ENCODE measurements at places on chromosomes 7 and 10.
A peak's percentile ranks its signal among the peaks of the same experiment; 100 is the strongest.

DNA sequence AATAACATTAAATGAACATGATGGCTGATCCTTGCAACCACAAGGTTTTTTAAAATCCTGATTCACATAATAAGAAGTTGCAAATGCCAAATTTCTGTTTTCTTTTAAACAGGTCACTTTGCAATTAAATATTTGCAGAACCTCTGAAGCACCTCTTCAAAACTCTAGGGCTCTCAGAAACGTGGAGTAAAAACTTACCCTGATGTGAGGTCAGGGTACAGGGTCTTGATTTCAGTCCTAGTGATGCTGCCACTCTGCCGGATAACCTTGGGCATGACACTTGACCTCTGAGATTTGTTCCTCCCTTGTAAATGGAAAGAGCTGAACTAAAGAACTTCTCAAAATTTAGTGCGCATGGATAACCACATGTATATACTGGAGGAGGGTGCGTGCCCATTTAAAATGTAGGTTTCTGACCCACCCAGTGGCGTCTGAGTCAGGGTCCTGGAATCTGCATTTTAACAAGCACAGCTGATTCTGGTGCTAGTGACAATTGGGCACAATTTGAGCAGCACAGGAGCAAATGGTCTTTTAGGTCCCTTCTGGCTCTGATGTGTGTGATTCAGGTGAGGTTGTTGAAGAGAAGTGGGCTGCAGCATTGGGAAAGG, 35.5 kb upstream of the TNPO3 start:
- DNase-seq: no peak

GRCh38 chr7:119482209-119482608, 790.8 kb upstream of the KCND2 start:
- DNase-seq: no peak

DNA sequence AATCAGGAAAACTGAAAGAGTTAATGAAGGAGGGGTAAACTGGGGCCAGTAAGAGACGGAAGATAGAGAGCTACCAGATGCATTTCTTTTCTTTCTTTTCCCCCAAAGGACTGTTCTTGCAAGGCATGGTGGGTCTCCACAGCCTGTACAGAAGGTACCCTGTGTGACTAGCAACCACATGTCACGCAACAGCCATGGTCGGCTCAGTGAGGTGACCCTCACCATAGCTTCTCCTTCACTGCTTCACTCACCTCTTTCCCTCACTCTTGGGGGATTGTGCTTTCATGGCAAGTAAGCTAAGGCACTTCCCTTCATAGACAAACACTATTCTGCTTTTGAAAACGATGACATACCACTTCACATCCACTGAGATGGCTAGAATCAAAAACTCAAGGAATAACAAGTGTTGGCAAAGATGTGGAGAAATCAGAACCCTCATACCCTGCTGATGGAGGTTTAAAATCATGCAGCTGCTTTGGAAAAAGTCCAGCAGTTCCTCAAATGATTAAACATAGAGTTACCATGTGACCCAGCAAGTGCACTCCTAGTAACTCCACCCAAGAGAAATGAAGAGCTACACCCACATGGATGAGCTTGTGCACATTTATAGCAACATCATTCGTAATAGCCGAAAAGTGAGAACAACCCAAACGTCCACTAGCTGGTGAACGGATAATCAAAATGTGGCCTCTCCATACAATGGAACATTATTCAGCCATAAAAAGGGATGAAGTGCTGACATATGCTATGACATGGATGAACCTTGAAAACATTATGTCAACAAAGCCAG, 3.8 kb upstream of the INSIG1 start:
- no peak for DNase-seq

DNA sequence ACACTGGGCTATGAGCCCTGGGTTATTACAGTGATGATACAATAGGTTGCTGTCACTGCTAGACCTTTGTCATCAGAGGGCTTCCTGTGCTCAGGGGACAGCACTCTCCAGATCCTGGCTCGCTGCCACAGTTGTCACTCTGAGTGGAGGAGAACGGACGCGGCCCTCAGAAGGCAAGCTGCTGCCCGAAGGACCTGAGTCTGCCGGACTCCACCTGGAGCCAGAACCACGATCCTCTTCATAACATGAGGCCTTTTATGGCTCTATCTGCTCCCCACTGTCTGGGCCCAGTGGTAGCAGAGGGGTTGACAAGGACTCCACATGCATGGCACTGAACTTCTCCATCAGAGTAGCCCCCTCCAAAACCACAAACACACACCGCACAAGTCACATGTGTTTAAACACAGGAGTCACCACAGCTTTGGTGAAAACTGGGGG, 94.7 kb upstream of the EFCAB10 start:
- DNase-seq: peak; percentile 72

GRCh38 chr7:80705130-80705781, 66.8 kb downstream of the CD36 start:
- DNase-seq: no peak

GRCh38 chr10:131076356-131076755, 235.2 kb downstream of the TCERG1L start:
- no peak for DNase-seq

GRCh38 chr7:121301446-121302213, 27.2 kb upstream of the WNT16 start:
- DNase-seq: no peak

DNA sequence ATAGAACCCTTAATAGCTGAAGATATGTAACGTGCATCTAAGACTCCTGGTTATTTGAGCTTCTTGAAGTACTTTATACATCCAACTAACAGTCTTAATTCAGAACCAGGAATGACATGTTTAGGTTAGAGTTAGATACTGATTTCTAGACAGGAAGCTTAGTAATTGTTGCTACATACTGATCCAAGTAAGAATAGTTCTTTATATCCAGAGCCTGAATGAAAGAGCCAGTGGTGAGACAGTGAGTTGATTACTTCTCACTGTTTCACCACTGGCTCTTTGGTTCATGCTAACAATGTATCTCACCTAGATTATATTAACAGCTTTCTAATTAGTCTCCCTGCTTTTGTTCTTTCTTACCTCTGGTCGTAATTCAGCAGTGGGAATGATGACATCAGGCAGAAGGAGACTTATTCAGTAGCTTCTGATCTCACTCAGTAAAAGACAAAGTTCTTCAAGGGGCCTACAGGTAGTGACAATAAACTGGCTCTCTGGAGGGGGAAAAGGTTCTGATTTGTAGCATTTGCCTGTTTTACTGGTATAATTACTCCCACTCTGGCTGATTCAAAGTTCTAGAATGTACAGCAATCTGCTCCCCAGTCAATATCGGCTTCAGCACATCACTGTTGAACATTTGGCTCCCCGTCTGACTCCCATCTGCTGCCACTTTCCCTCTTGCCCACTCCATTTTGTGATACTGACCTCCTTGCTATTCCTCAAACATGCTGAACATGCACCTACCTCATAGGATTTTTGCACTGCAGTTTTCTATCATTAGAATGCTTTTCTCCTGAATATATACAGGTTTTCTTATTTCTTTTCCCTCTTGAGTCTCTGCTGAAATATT, 29.1 kb downstream of the MCU start:
- DNase-seq: no peak

DNA sequence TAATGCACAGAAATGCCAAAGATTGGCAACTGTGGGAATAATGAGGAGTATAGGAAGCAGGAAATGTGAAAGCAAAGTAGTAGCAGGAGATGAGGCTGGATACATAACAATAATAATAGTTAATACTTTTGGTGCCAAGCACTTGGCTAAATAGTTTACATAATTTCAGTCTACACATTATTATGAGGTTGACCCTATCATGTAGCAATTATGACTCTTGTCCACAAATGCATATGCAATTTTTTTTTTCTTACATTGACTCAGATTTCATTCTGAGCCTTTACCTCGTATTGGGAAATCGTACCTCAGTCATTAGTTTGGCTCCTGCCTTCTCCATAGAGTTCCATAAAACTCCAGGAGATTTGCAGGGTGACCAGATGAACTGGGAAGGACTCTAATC, 219.9 kb downstream of the SUGCT start:
- DNase-seq: no peak

DNA sequence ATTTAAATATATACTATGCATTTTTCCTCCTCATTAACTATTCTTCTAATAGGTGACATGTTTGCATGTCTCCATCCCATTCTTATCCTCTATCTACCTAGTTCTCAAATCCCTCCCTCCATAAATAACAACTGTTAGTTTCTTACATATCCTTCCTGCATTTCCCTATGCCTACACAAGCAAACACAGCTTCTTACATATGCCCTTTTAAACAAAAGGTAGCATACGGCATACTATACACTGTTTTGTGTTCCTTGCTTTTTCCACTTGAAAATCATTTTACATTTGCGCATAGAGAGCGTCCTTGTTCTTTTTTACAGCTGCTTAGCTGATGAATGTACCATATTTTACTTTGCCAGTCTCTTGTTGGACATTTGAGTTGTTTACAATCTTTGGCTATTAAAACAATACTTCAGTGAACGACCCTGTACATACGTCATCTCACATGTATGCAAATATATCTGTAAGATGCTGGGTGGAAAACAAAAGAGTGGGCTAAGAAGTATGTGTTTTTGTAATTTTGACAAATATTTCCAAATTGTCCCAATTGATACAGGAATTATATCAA, 7.8 kb downstream of the GOT1 start:
- DNase-seq: no peak

- no peak for DNase-seq
Observed at GRCh38 chr7:73342645-73343044, 14.7 kb downstream of the FKBP6 start.

DNA sequence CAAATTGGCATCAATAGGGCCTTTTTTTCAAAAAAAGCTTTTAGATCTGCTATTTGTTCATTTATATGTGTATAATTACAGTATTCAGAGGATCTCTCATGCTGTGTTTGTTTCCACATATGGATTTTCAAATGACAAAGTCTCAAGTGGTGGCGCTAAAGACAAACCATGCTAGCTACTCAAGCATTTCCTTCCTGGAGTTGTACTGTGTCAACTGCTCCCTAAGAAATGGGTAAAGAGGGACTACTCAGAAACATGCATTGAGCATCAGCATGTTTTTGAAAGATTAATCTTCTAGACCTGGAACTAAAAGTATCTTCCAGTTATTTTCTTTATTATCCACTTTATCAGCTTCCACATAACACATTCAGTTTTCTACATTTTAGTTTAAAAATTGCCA, 12.7 kb downstream of the CNTNAP2 start:
- DNase-seq: no peak

GRCh38 chr10:85235258-85235657, 906.9 kb downstream of the CCSER2 start:
- DNase-seq: no peak

DNA sequence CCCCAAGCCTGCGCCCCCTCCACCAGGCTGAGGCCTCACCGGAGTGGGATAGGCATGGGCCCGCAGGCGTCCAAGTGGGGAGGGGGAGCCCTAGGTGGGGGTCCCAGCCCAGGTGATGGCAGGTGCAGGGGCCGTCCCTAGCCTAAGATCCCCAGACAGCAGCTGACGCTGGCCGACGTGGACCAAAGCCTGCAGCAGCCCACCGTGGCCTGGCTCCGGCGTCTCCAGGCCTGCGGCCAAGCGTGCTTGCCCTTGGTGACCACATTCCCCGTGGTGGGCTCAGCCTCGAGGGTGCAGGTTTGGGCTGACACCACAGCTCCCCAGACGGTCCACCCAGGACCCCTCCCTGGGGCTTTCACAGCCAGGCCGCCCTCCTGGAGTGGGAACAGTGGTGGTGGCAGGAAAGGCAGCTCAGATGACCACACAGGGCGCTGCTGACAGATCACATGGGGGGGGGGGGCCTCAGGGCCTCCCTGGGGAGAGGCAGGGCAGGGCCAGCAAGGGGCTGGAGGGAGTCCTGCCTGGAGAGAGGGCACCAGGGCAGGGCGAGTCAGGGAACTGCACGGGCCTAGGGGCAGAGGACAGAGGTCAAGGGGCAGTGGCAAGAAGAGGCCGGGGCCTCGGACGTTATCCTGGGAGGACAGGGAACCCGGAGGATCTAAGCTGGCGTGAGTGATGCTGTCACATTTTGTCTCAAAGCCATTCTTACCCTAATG, 767 bp upstream of the ADAM8 start:
- no peak for DNase-seq

- DNase-seq: no peak
Observed at GRCh38 chr10:113479346-113480080, 73.3 kb upstream of the HABP2 start.

GRCh38 chr7:28145931-28146330, 34.7 kb downstream of the JAZF1 start:
- no peak for DNase-seq

- DNase-seq: no peak
Observed at GRCh38 chr7:157006829-157007469, 3.5 kb downstream of the MNX1 start.
